ENCODE measurements at places on chromosomes 2 and 18.

DNA sequence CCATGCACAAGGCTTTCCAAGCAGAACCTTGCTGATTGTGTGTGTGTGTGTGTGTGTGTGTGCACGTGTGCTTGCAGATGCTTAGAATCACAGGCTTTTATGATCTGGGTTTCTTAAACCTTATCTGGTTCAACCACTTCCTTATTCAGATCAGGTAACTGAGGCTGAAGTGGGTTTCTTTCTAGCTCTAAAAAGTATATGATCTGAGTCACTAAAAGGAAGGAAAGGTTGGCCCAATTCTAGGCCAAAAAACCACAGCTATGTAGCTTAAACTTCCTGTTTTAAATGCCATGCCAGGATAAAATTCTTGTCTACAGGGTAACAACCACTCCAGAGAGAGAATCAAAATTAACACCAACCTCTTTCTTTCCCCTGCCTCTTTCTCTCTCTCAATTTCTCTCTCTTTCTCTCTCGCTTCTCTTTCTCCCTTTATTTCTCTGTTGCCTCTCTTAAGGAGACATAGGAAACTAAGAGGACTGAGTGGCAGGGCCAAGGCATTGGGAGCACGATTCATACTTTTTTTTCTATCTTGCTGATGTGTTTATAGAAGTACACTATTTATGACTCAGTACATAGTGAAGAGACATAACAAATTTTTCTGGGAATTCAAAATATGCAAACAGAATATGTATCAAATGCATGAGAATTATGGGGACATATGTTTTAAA is 140.3 kb downstream of the TRIB2 start:
- DNase-seq: peak; percentile 72

- DNase-seq: no peak
Measured at GRCh38 chr2:73931531-73932500, 5.1 kb downstream of the DGUOK start.

DNA sequence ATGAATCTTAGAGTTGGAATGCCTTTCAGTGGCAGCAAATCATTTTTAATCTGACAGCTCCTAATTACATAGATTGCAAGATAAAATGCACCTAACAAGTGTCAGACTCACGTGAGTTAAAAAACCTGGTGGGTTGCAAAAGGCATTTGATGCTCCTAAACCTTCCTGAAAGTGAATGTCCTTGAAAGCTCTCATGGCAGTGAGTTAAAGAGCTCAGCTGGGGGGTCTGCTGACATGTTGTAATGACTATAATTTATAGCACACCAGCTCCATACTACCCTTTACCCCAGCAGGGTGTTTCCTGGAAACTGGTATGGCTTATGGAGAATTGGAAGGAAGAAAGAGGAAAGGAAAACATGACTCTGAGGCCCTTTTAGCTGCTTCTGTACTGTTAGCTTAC is 91.9 kb upstream of the CAVIN2 start:
- DNase-seq: no peak

DNA sequence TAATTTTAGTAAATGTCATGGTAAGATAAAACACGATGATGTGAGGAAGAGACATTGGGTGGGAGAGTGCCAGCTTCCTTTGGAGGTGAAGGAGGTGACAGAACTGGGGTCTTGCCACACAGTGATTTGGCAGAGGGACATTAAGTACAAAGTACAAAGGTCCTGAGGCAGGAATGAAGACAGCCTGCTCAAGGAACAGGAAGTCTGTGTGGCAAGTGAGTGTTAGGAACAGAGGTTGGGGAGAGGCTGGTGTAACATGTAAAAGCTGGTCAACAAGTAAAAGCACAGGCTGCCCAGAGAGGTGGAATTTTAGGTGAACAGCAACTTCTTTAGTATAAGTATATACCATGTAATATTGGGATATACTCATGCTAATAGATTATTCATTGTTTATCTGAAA is 73.1 kb downstream of the INPP5D start:
- DNase-seq: no peak

GRCh38 chr2:187924293-187924692 is 367.4 kb upstream of the GULP1 start:
- no peak for DNase-seq

DNA sequence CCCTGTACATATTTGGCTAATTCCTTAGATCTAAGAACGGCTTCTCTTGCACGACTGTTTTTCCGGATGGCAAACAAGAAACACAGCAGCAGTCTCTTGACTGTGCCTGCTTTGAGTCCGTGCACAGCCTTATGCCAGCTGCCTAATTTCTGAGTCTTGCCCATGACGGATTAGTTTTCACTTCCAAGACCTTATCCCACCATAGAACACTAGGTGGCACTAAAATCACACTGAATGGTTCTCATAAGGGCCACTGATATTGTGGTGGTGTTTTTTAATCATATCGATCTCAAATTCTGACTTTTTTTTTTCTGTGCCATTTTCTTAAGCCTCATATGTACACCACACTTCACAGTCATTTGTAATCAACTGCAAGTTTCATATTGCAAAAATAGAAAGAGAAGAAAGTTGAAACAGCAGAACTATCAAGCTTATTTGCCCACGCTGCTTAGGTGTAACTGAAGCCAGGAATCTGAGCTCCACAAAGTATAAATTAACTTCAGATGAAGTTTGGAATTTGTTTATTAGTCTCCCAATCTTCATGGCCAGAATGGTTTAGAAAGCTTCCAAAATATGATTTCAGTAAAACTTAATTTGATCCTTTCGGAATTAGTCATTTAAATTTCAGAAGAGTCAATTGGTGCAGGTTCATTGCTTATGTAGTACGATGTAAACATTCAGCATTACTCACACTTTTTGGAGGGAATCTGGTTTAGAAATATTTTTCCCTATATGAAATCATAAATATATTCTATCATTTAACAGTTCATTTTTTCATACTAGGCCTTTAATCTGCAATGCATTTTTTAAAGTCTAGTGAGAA is 45.5 kb upstream of the SCN7A start:
- DNase-seq: peak; percentile 37

- no peak for DNase-seq
Measured at GRCh38 chr2:71721669-71722068, 268.3 kb downstream of the DYSF start.

DNA sequence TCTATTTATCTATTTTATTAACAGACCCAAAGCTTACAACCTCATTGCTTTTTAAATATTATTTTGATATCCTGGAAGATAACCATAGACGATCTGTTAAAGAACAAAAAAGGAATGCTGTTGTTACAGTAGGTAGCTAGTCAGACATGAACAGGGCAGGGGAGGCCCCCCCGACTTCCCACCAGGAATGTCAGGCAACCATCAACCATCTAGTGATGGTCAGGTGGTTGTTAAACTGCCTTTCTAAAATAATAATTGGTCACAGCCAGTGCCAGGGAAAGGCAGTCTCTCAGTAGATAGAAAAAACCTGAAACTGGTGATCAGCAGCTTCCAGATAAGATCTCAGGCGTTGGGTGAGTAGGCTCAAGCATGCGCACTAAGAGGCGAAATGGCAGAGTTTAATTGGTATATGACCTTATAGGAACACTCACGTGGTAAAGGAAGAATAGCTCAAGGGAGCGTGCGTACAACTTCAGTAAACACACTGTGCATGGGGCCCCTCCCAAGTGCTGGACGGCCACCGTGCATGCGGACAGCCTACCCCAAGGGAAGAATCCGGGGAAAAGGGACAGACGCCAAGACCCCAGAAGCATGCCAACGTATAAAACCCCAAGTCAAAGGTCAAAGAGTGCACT is 32.5 kb upstream of the CCL20 start:
- no peak for DNase-seq

DNA sequence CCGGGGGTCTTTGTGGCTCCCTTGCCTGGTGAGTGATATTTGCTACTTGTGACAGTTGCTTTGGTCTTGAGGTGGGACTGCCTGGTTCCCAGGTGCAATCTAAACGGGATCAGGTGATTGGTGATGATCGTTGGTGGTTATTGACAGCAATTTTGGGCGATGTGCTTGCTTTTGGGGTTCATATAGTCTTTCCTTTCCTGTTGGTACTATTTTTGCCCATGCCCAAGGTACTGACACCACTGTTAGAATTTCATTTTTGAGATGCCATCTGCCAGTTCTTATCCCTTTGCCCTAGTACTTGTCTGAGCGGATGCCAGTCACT is 573 bp downstream of the WDR7 start:
- no peak for DNase-seq

DNA sequence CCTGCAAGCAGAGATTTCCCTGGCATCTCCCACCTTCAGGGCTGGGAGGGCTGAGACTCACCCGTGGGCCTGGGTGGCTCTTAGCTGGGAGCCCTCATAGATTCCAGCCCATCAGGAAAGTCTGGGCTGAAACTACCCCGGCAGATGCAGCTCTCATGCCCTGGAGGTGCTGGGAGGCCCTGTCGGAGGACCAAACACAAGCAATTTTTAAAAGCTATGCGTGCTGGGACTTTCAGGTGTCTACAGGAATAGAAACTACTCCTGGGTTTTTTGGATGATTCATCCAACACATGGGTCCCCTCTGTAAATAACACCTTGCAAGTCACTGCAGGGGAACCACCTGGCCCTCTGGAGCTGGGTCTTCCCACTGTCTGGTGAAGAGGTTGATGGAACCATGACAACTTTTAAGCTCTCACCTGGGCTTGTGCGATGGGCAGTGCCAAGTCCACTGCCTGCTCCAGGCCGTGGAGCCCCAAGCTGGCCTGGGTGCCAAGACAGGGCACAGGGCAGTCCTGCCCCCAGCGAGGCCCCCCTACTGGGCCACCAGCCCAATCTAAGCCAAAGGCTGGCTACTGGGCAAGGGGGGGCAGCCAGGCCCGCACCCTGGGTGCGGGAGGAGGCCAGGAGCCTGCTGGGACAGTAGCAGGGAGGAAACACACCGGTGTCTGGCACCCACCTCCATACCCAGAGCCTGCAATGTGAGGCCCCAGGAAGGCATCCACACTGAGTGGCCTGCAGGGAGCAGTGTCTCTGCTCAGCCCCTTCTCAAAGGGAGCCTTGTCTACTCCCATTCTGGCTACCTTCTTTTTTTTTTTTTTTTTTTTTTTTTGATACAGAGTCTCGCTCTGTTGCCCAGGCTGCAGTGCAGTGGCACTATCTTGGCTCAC is 1.1 kb upstream of the GPR55 start:
- DNase-seq: no peak

DNA sequence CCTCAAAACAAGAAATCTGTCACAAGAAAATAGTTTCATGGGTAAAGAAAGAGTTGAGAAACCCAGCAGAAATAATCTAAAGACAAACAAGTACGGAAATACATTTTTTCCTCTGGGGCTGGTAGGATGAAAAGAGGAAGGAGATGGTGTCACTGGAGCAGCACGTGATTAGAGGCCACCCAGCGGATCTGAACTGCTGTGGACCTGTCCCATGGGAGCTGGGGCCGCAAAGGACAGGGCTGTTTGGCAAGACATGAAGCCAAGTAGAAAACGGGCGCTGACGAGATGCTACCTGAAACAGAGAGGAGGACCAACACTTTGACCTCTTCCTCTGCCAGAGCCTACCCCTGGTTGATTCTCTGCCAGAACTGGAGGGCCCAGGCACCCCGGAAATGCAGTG is 295.4 kb upstream of the ATP5MC3 start:
- no peak for DNase-seq

DNA sequence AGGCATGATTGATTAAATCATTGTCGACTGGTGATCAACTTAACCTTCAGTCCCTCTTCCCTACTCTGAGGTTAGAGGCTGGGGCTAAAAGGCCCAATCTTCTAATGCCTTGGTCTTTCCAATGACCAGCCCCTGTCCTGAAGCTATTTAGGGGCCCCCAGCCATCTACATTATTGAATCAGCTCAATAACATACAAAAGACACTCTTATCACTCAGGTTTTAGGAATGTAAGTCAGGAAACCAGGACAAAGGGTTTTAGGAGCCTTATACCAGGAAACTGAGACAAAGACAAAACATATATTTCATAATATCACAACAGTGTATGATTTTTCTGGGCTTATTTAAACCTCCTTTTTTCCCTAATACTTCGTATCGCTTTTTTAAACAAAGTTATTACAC is 198.6 kb downstream of the RNF152 start:
- no peak for DNase-seq

DNA sequence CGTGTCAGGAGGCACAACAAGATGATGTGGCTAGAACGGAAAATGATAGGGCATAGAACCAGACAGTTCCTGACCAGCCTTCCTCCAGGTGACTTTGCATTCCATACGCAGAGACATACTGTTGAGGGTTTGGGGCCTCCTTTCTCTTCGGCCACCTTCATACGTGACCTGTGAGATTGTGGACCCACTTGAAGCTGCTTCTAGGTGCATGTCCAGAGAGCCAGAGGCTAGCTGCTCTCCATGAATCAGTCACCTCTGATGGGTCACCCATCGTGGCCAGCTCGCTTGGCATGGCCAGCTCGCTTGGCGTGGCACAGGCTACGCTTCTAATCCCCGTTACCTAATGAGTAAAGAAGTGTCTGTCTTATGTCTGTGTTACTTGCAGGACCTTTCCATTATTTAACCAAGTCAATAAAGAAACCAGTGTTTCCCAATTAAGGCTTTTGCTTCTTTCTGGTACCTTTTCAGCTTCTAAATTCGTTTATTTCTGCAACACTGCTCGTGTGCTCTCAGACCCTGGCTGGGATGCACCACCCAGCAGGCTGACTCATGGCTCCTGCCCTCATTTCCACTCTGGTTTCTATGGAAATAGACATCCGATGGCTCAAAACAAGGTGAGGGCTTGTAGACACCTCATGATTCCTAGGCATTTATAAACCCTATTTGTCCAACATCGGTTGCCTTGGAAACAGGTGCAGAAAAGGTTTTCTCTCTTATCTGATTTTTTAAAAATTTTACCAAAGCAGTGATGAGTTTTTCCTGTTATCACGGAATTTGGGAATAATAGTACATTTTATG is 86.7 kb upstream of the B3GNT7 start:
- DNase-seq: no peak
